ENCODE measurements at places on chromosomes 6 and 20. TPM values are rescaled to one million over a fixed set of nuclear protein-coding genes. Genes with fewer than 3 reads are reported as not detected.

GJA10 gene
- total RNA-seq: not detected

RAD21L1 gene
- total RNA-seq: not detected

PACSIN1 gene
- 0.11 TPM for total RNA-seq

DNA sequence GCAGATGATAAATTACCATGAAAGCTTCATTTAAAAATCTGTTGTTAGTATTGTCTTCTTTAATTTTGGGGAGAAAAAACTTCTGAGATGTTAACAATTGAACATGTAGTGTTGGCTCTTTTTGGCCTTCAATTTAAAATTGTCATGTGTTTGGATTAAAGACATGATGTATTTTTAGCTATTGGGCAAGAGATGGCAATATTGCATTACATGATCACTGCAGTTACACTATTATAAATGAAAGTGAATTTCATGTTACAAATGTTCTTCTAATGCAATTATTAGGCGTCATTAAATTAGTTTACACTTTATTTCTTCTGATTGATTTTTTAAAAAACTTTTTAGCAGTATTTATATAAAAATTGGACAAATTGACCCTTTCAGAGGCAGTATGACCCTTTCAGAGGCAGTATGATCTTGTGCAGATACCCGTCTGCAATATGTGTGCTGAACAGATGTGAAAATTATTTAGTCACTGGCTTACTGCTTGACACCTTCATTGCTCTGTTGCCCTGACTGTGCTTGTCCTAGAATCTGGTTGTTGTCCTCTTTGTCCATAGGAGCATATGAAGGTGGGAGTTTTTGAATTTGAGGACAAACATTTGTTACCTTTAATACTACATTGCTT lies 25.8 kb downstream of the CDKAL1 start:
- DNase-seq: no peak

DNA sequence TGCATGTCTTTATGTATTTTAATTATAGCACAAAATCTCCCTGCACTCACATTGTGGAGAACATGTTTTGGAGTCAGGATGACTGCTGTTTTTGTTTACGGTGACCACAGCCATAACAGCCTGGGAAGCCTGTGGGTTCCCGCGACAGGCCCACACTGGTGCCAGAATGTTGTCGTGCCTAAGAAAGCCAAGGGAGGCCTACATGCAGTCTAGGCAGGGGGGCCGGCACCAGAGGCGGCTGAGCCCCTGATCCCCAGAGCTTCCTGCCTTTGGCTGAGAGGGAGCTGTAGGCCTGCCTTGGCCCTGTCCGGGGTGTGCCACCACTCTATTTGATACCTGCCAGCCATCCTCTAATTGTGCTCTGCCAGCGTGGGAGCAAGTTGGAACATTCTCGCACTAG lies 46.7 kb downstream of the TBC1D7 start:
- DNase-seq: no peak

DNA sequence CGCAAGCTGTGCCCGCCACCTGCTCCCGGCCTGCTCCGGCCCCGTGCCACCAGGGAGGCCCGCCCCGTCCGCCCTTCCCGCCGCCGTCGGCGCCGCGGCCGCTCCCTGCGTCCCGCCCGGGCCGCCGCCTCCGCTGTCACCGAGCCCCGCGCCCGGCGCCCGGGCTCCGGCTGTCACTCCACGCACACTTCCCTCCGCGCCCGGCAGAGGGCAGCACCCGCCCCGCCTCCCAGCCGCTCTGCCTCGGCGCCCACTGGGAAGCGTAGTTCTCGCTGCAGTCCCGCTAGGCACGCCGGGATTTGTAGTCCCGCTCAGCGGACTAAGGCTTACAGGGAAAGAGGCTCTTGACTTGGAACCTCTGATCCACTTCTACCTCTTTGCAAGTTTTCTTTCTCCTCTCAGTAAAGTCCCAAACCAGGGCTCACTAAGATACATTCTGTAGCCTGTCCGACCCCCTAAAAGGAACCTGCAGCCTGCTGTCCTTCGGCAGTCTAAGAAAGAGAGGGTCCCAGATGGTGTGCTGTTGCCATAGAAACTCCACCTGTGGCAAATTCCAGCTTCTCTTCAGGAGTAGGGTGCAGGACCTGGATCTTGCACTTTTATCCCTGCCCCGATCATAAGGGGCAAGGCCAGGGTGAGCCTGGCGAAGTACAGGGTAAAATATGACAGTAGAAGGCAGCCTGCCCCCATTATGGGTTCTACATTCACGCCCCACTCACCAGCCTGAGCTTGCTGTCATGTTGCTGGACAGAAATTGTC lies at the start of gene TFEB:
Gene TFEB (minus strand): TSS at position 182 of the 759 bp plus-strand sequence. CDS start 44,395 bp downstream, outside the sequence.
- peak; percentile 96 for DNase-seq

DNA sequence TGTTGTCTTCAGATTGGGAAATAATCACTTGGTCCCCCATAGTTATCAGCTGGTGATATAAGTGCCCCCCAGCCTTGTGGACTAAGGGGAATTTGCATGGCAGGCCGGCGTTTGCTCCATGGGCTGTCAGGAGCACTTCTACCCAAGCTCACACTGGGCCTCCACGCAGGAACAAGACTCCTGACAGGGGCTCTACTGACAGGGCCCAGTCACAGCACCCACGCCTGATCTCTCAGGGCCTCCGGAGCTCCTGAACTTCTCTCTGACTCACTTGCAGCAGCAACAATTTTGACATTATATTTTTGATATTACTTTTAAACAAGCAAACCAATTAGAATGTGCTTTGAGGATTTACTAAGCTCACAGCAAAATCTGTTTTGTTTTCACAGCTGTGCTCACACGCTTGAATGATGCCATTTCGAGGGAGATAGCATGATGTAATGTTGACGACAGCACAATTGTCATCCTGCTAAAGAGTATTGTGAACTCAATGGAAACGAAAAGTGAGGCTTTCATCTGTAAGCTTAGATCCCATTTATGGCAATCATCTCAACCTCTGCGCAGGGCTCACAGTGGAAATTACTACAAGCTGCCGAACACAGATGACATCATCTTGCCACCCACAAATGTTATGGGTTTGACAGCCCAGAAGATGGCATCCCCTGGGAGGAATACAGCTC lies 28.7 kb upstream of the TXNDC5 start:
- no peak for DNase-seq

DNA sequence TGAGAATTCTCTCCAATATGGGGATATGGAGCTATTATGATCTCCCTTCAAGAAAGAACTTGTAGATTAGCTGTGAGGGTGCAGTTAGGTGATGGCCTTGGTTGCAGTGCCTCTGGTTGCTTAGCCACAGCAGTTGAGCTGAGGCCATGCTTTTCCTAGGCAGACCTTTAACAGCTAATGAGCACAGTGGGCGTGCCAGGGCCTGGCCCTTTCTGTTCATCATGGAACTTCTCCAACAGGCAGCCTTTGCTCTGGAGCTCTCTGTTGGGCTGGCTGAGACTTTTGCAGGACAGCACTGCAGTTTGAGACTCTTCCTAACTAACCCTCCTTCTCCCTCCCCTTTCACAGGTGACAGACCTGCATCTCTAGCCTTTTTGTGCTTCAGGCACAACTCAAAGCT lies 39.7 kb upstream of the TMEM170B start:
- DNase-seq: no peak

DNA sequence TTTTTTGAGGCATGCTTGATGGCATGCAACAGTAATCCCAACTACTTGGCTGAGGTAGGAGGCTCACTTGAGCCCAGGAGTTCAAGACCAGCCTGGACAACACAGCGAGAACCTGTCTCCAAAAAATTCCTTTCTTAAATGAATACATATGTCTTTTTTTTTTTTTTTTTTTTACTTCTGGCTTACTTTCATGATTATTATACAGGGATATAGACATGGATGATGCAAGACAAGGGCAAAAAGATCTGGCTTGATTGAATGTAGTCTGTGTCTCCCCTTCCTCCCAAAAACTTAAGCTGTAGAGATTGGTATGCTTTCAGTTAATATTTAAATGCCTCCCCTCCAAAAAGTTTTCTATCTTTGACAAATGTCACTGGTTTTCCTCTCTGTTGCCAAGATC lies 7.6 kb downstream of the SNX3 start:
- no peak for DNase-seq
